ENCODE measurements at places on chromosomes 2 and 18.
A peak's percentile ranks its signal among the peaks of the same experiment; 100 is the strongest.

DNA sequence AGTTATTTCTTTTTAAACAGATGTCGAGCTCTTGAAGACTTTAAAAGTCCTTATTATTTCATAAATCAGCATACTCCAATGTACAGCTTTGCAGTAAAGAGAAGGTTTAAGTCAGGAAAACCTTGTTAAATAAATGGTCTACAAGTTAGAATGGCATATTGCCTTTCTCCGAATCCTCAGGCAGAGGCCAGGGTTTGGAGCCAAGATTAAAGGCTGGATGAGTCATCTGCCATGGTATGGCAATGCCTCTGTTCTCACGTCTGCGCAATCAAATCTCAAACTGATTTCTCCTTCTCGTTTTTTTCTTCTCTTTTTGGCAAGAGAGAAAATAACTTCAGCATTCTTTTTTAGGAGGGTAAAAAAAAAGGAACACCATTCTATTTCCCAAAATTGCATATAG lies 5.6 kb upstream of the KCNJ3 start:
- DNase-seq = no peak

DNA sequence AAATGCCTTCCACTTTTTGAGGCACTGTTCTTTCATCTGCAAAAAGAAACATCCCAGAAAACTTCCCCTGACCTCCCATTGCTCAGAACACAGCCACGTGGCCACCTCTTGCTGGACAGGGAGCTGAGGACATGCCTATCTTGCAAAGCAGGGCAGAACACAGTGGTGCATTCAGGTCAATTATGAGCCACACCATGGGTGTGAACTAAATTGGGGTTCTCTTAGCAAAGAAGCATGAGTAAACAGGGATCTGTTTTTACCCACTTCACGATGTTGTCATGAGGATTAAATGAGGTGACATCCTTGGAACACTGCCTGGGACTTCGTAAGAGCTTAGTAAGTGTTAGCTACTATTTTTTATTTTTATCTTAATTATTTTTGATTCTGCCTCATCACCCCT lies 25.1 kb downstream of the BMP10 start:
- DNase-seq = no peak

DNA sequence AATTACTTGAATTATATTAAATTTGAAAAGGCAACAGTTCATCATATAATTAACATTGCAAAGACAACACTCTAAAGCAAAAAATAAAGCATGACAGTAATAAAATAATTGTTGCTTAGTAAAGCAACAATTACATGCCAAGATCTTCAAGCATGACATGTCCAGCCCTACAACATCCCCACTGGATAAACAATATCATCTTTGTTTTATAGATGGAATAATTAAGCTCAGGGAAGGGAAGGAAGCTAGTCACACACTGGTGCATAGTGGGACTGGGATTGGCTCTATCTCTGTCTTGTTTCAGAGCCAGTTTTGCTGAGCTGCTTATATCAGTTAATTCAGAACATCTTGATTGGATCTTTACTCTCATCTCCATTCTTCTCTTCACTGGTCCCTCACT lies 49.9 kb upstream of the PARD3B start:
- no peak for DNase-seq

GRCh38 chr2:47297767-47298425 lies 105.1 kb upstream of the MSH2 start:
- no peak for DNase-seq

GRCh38 chr2:151841047-151841424 lies 12.8 kb upstream of the ARL5A start:
- no peak for DNase-seq

DNA sequence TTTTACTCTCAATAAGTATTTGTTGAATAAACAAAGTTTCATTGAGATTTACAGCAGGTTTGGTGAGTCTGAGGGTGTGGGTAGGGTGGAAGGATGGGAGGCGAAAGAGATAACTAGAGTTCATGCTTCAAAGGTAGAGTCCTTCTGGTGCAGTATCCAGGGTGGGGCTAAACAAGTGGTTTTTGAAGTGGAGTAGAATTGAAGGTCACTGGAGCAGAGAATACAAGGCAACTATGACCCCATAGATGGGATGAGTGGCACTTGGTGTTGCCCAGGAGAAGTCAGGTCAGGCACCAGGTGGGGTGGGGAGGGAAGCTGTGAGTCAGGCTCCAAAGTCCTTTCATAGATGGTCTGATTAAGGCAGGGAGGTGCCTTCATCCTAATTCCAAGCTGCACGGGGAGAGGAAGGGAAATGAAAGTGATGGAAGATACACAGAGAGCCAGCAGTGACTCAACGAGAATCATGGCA lies 6.6 kb upstream of the CAB39 start:
- peak; percentile 38 for DNase-seq
